ENCODE measurements at places on chromosomes 3 and 15.

GRCh38 chr3:11711876-11712275 lies 68.2 kb upstream of the VGLL4 start:
- no peak for DNase-seq

DNA sequence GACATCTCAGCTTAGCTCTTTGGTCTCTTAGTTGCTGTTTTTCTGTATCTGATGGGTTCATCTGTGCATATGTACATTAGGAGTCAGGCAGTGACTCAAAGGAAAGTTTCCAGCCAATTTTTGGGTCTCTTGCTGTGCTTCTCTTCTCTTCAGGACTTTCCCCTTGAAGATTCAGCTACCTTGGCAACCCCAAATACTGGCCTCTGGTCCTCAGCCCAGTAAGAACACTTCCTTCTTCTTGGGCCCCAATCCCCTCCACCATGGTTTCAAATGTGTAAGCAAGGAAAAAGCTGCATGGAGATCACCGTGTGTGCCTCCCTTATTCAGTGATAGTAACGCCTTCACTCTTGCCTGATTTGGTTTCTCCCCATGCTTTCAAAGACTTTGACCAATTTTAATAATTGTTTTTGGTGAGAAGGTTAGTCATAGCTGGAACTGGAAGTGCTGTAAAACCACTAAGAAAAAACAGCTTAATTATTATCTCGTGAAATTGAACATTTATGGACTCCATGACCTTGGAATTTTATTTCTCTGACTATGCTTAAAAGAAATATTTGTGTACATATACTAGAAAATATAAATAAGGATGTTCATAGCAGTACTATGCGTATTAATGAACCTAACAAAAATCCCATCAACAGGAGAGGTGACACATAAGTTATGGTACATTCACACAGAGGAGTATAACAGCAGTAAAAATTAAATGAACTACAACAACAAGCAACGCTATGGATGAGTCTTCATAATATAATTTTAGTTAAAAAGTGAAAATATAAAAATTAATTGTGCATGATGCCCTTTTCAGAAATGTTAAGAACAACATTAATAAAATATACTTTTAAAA lies 125.3 kb upstream of the BCL6 start:
- no peak for DNase-seq

DNA sequence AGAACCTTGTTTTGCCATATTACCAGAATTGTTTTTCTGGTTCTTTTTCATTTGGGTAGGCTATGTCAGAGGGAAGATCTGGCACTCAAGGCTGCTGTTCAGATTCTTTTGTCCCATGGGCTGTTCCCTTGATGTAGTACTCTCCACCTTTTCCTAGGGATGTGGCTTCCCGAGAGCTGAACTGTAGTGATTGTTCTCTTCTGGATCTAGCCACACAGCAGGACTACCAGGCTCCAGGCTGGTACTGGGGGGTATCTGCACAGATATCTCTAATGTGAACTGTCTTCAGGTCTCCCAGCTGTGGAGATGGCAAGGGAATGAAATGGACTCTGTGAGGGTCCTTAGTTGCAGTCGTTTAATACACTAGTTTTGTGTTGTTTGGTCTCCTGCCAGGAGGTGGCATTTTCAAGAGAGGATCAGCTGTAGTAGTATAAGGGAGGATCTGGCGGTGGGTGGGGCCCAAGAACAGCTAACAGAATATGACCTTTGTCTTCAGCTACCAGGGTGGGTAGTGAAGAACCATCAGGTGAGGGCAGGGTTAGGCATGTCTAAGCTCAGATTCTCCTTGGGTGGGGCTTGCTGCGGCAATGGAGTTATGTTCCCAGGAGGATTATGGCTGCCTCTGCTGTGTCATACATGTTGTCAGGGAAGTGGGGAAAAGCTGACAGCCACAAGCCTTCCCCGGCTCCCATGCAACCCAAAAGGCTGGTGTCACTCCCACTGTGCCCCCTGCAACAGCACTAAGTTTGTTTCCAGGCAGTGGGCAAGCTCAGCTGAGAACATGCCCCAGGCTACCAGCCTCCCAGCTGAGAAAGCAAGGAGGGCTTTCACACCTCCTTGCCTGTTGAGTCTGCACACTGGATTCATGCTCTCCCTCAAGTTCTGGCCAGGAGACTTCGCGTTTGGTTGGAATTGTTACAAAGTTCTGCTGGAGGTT lies 252.5 kb downstream of the ISL2 start:
- no peak for DNase-seq

DNA sequence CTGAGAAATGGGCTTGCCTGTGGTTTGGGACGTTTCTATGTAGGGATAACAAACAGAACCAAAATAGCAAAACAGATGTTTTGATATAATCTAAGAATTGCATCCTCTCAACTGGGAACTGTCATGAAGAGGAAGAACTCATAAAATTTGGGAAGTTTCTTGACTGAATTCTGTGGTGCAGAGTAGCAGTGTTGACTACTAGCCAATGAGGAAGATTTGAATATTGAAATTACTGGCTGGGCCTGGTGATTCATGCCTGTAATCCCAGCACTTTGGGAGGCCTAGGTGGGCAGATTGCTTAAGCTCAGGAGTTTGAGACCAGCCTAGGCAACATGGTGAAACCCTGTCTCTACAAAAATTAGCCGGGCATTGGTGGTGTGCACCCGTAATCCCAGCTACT lies 42.2 kb downstream of the ZNF609 start:
- no peak for DNase-seq

GRCh38 chr3:38245930-38246329 lies 19.7 kb upstream of the SLC22A13 start:
- DNase-seq, result no peak

DNA sequence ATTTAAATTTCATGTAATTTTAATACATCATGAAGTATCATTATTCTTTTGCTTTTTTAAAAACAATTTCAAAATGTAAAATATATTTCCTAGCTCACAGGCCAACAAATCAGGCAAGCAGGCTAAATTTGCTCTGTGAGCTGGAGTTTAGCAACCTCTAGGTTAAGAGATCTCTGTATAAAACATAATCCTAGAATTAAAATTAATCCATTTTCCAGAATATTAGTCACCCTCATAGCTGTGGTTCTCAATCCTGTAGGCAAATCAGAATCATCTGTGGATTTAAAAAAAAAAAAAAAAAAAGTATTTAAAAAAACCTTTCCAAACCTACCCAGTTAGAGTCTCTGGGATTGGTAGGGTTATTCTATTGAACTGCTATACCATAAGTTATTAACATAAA lies 209.7 kb downstream of the MINAR1 start:
- DNase-seq, result no peak

DNA sequence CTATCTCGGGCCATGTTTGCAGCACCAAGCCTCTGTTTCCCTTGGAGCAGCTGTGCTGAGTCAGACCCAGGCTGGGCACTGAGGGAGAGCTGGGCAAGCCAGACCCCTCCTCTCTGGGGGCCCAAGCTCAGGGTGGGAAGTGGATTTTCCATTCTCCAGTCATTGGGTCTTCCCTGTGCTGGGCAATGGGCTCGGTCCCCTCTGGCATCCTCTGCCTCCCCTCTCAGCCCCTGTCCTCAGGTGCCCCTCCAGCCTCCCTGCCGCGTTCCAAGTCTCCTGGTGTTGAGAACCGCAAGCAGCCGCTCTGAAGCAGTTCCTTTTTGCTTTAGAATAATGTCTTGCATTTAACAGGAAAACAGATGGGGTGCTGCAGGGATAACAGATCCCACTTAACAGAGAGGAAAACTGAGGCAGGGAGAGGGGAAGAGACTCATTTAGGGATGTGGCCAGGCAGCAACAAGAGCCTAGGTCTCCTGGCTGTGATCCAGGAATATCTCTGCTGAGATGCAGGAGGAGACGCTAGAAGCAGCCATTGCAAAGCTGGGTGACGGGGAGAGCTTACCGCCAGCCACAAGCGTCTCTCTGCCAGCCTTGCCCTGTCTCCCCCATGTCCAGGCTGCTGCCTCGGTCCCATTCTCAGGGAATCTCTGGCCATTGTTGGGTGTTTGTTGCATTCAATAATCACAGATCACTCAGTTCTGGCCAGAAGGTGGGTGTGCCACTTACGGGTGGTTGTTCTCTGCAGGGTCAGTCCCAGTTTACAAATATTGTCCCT lies 1.2 kb downstream of the RHO start:
- DNase-seq, result no peak

GRCh38 chr3:168250415-168250861 lies 154.7 kb upstream of the GOLIM4 start:
- no peak for DNase-seq

- DNase-seq, result no peak
Observed at GRCh38 chr3:116770815-116771450, 61.4 kb downstream of the TUSC7 start.

- no peak for DNase-seq
Observed at GRCh38 chr15:94638183-94638582, 406.8 kb downstream of the MCTP2 start.
